ENCODE measurements at places on chromosomes 11 and 22.

DNA sequence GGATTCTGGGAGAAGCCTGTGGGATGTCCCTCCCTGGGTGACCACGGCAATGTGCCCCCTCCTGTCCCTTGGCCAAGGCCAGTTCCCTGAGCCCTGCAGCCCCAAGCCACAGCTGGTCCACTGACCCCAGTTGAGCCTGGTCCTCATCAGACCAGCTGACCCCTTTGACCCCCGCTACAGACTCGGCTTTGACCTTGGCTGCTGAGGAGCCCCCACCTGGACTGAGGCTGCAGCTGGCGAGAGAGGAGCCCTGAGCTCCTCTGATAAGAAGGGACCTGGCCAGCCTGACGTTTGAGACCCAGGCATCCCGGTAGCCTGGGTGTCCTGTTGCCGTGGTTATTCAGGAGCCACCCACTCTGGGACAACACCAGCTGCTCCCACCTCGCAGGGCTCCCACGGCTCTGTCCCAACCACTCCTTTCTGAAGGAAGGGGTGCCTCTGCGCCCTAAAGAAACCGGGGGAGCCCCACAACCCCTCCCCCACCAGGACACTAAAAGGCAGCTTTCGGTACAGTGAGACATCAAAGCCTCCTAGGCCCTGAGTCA lies 3.0 kb downstream of the ASCL2 start:
- DNase-seq, result no peak

DNA sequence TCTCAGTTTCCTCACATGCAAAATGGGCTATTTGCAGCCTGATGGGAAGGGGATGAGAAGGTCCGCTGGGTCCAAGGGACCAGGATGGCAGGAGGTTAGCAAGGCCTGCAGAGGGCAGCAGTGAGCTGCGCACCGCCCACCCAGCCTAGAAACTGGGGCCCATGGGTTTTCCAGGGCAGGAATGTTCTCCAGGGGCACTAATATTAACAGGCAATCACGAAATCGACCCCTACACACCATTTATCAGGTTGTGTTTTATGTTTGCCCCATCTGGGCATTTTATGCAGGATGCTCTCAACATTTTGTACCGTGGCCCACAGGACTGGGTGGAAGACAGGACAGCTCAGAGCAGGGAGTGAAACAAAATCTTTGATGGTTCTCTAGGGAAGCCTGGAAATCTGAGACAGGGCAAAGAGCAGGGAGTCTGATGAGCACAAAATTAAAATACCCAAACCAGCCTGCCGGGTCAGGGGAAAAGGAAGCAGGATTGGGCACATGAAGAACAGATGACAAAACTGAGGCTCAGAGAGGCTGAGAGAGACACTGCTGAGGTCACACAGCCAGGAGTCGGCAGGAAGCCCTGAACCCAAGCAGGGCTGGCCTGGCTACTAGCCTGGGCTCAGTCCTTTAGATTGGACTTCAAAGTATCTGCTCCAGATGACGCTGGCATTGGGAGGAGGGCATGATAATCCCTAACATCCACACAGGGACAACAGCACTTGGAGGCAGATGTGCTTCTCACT lies 1.6 kb upstream of the BCR start:
- peak; percentile 76 for DNase-seq

DNA sequence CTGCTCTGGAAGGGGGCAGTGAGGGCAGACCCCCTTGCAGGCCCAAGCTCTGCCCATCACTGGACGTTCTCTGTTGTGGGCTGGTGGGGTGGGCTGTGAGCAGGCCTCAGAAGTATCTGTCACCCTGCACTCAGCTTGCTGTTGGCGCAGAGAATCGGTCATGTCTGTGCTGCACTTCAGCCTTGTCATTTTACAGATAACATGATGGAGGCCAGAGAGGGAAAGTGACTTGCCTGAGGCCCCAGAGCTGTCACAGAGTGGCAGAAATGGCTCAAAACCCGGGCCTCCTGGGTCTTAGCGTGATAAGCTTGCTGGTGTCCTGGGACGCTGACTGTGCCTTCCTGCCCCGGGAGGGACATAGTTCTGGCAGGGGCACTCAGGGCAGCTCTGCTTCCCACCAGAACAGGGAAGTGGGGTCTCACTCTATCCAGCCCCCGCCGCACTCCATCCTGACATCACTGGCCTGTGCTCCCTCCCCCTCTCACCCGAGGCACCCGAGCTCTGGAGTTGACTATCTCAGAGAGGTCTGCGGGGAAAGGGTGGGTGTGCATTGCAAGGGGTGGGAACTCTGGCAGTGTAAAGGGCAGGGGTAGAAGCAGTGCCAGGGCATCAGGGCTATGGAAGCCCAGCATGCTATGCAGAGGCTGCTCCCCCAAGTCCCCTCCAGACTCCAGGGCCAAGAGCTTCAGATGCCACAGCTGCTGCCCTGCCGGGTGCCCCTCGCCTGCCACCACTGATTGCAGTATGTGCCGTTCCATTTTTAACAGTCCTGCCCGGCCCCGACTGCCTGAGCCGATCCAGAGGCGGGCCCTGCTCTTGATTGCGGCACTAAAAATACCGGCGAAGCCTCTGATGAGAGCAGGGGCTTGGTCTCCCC lies 50.4 kb upstream of the NECTIN1 start:
- no peak for DNase-seq

- DNase-seq, result no peak
Observed at GRCh38 chr11:13902523-13902922, 60.0 kb upstream of the SPON1 start.

DNA sequence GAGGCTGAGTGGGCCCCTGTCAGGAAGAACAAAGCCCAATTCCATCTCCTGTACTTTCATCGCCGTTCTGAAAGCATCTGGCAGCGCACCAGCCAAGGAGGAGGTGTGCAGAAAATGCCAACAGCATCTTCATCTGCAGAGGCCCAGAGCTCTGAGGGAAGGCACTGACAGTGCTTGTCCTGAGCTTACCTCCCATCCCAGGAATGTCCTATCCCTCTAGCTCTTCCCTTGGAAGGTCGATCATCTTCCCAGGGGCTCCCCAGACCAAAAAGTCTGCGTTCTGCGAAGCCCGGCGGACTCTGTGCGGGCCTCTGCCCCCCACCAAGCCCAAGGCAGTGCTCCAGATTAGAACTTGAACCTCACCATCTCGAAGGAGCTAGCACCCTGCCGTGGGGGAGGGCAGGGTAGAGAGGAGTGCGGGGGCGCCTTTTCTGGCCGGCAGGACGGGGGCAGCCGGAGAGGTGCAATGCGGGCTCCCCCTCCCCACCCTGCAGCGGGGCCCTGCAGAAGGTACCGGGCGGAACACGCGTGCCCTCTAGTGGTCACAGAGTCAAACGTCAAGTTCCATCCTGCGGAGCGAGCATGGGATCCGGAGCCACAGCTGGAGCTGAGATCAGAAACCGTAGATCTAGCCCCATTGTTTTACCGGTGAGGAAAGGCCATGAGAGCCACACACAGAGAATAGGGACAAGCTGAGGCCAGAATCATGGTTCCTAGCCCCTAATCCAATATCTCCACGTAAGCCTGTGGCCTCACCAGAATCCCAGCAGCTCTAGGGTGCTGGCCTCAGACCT lies 5.0 kb downstream of the SCN2B start:
- peak; percentile 73 for DNase-seq

DNA sequence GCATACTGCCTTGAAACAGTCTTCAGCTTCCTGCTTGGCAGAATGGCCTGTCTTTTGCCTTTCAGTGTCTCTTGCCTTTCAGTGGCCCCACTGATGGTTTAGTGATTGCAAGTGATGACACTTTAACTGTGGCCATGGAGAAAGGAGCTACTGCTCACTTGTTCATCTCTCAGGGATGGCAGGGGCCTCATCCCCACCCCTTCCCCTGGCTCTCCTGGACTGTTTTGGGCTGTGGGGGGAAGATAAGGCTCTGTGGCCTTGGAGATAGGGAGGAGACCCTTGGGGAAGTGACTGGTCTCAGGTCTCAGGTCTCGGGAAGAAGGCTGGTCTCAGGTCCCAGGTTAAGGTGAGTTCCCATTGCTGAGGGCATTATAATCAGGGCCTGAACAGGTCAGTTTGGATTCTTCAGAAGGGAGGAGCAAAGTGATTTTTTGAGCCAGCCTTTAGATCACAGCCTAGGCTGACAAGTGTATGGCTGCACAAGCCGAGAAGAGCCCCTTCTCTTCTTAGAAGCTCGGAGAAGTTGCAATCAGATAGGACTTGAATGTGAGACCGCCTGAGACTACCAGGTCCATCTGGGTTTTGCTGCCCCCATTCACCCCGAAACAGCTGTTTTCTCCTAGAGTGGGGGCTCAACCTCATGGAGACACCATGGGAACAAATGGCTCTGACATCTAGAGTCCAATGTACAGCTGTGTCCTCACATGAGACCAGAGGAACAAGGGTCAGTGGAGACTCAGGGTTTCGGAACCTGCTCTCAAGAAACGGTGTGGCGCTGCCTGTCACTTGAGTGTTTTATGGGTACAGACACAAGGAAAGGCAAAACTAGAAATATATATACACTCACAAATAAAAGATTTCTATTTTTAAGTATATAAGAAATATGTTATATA lies 15.9 kb upstream of the P2RY2 start:
- peak; percentile 9 for DNase-seq

GRCh38 chr11:70341881-70342429 lies 56.4 kb upstream of the CTTN start:
- DNase-seq, result no peak

DNA sequence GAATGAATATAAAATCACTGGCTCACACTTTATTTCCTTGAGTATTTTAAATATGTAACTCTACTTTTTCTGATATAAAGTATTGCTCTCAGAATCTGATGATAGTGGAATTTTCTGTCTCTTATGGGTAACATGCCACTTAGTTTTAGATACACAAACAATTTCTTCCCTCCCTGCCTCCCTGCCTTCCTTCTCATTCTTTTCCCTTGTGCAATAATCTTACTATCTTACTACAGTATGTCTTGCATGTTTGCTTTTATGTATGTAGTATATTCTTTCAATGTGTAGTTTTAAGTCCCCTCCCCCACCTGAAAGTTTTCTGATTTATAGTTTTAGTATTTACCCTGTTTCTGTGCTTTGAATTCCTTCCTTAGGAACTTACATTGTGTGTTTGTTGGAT lies 48.4 kb downstream of the INSC start:
- DNase-seq, result no peak

DNA sequence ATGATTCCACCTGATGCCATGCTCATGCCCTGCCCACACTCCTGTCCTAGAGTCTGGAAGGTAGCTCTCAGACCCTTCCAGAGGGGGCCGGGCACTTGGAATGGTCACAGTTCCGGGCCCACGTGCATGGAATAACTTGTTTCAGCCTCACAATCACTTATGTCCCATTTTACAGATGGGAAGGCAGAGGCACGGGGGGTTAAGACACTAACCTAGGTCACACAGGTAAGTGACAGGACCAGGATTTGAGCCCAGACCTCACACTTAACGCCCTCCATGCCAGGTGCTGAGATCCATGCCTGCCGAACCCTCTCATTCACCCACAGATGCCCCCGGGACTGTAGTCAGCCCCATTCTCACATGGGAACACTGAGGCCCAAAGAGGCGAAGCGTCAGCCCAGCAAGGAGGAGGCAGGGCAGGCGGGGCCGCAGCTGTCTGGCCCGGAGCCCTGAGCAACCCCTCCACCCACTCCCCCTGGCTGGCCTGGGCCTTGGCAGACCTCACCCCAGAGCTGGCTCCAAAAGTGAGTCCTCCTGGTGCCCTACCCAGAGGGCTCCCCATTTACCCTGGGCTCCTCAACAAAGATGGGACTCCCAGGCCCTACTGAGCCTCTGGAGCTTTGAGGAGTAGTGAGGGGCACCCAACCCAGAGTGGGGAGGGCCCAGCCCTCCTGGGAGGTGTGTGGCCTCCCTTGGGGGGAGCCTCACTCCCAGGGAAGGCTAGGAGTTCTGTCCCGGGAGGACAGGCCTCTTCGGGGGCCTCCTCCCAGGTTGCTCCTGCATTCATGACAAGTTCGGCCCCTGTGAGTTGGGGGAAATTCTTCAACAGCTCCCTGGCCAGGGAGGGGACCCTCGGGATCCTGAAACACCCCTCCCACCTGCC lies 2.4 kb upstream of the ALDH3B1 start:
- DNase-seq, result no peak

GRCh38 chr22:50418624-50419023 lies 56.2 kb downstream of the SBF1 start:
- no peak for DNase-seq

DNA sequence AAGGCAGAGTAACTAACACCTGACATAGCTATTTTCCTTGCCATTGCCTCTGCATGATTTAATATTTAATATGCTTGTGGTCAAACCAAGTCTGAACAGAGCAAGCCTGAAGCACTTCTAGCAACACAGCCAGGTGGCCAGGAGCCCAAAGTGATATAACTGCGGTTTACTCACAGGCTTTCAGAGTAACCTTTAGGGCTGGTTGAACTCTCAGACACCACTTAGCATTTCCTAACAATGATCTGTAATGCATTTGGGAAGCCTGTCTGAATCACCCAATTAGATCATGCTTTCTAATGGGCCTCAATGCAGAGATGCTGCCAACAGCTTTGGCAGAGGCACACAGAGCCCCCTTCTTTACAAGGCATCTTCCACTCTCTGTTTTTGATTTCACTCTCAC lies 96.1 kb downstream of the FDX1 start:
- DNase-seq, result no peak

- no peak for DNase-seq
Observed at GRCh38 chr11:122074022-122074421, 42.0 kb downstream of the BLID start.

- peak; percentile 15 for DNase-seq
Observed at GRCh38 chr11:2541881-2542361, 97.1 kb downstream of the KCNQ1 start.

- no peak for DNase-seq
Observed at GRCh38 chr11:75969626-75970308, 154.8 kb downstream of the UVRAG start.

DNA sequence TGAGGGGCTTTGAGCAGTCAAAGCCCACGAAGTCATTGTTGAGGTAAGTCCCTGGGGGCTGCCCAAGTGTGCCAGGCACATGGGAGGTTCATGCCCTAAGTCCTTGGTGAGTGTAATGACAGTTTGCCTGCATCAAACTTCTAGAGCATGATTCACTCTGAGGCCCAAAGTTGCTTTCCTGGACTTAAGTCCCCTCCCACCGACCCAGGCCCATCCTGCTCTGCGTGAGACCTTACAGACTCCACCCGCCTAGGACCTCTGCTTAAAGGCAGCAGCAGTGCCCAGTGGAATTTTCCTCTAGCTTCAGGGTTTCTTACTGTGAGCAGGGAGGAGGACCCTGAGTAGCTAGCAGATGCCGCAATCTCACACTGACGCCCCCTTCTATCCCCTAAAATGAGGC lies 5.7 kb upstream of the PVALB start:
- DNase-seq, result no peak

DNA sequence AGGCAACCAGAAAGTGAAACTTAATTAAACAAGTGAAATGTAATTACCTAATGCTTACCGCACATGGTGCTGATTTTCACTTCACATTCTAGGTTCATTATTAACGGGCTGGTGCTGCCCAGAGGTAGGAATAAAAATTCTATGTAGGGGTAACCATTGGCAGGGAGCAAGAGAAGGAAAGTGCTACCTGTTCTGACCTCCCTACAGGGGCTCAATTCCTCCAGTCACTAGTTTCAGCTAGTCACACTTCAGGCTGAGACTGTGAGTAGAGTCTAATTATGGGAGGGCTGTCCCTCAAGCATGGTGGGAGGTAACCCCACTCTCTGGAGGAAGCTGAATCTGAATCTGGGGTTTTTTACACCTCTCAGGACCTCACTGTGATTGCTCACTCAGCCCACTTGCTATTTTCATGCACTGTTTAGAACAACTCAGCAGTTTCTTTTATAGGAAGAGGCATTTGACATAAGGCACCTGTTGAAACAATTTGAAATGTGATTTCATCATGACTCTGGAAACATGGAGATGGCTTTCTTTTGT lies 75.4 kb downstream of the MAML2 start:
- no peak for DNase-seq

GRCh38 chr22:38927033-38927781 lies 30.2 kb upstream of the APOBEC3A start:
- DNase-seq, result peak; percentile 85

- DNase-seq, result peak; percentile 39
Observed at GRCh38 chr11:128720522-128720985, 26.7 kb downstream of the FLI1 start.
